Activated CD4-positive, CD25-positive, alpha-beta regulatory T cell treated with anti-CD3 and anti-CD28 coated beads, Interleukin-2, amount 50 U/mL, for 16 hours (primary cell): ENCODE measurements at places on chromosomes 6 and 20.

- DNase-seq = no peak
Measured at GRCh38 chr6:148289153-148289552, 53.5 kb upstream of the SASH1 start.

GRCh38 chr6:42987533-42988451 is 3.4 kb downstream of the PPP2R5D start:
- DNase-seq = no peak

DNA sequence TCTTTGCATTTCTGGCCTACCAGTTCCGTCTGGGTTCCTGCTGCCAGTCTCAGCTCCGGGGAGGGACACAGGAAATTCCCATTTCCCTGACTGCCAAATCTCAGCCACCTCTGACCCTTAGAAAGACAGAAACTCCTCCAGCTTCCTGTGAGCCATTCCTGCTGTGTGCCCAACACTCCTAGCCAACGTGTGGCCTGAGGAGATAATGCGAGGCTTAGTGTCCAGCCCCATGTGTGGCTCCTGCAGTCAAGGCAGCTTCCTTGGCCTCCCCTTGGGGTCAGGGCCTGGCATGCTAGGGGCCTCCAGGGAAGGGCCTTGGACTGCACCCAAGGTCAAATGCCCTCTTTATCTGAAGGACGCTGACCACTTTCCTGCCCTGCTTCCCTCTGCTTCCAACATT is 45.1 kb downstream of the MAFB start:
- DNase-seq = no peak

DNA sequence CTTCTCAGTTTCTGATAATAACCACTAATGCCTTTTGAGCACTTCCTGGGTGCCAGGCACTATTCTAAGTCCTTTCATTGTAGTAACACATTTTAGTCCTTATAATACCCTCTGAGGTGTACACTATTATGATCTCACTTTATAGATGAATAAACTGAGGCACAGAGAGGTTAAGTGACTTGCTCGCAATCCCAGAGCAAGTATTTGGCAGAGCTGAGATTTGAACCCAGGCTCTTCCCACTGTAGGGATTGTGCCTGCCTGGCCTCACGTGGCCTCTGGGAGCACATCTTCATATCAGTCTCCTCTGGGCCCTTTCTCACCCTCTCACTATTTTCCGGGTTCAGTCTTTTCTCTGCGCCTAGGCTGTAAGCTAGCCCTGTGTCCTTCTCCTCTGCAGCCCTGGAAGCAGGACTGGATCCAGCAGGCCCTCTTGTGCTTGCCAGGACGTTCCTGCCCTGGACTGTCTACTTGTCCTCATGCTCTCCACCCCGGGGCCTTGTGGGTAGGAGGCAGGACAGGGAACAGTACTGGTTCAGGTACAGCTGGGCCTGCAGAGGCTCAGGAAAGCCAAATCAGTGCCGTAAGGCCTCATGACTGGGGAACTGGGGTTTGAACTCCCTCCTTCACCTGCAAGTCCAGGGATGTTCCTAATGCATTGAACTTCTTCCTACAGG is 139.6 kb downstream of the VEGFA start:
- no peak for DNase-seq

DNA sequence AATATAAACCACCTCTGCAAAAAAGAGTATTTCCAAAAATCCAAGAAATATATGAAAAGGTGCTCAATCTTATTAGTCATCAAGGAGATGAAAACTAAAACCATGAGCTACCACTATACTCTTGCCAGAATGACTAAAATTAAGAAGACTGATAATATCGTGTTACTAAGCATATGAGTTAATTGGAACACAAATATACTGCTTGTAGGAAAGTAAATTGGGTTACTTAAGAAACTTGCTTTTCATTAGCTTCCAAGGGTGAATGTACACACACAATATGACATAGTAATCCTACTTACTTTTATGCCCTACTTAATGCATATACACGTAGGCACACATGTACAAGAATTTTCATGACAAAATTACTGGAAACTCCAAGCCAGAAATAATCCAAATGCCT is 3.4 kb downstream of the THEMIS start:
- DNase-seq = no peak

DNA sequence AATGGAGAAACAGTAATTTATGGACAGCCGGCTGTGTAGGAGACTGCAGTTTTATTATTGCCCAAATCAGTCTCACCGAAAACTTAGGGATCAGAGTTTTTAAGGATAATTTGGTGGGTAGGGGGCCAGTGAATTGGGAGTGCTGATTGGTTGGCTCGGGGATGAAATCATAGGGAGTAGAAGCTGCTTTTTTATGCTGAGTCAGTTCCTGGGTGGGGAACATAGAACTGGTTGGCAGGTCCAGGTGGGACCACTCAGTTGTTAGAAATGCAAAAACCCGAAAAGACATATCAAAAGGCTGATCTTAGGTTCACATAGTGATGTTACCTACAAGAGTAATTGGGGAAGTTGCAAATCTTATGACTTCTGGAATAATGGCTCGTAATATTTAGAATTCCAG is 59.3 kb downstream of the DOP1A start:
- no peak for DNase-seq

DNA sequence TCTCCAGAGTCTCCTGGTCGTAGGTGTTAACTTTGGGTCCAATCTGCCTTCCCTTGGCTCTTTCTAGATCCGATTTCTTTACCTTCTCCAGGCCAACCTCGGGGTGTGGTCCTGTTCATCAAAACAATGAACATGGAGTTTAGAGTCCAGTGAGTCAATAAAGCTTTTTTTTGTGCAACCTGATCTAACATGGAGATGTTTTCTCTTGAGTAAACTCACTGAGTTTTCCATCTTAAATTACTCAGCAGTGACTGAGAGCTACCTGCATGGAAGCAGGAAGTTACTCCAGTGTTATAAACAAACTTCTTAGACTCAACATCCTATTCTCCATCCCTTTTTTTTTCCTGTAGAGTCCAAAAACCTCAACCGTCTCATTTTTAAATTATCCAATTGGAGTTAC is 14.9 kb upstream of the SLC22A1 start:
- no peak for DNase-seq

- no peak for DNase-seq
Measured at GRCh38 chr6:39100358-39100757, 14.6 kb downstream of the SAYSD1 start.

DNA sequence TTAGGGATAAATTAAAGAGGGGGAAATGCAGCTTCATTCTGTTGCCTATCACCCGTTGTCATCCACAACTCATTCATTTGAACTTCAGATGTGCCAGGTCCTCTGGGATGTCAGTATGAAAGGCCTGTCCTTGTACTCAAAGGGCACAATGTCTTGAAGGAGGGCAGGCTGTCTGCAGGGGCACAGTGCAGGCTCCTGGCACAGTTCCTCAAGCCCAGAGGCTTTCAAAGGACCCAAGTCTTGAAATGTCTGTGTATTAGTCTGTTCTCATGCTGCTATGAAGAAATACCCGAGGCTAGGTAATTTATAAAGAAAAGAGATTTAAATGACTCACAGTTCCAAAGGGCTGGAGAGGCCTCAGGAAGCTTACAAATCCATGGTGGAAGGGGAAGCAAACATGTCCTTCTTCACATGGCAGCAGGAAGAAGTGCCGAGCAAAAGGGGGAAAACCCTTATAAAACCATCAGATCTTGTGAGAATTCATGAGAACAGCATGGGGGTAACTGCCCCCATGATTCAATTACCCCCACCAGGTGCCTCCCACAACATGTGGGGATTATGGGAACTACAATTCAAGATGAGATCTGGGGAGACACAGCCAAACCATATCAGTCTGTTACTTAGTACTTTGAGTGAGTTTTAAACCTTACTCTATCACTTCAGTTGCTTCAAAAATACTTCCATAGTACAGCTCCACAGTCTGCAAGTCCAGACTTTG is 9.4 kb downstream of the SNX9 start:
- no peak for DNase-seq

GRCh38 chr20:56572172-56572571 is 39.1 kb downstream of the FAM209B start:
- DNase-seq = no peak

DNA sequence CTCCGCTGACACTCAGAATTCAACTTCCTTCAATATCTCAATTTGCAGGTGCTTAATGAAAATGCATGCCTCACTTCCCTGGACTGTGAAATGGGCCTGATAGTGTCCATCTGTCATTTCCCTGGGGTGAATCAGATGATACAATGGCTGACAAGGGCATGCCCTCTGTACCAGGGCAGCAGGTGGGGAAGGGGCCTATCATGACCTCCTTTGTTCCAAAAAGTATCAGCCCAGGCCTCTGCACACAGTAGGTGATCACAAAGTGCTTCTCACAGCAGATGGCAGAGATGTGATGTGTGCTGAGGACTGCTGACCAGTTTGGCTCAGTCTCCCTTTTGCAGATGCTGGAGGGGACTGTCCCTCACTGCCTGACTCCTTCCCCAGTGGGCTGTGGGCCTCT is 44.3 kb downstream of the DLGAP4 start:
- no peak for DNase-seq

- DNase-seq = no peak
Measured at GRCh38 chr6:27897580-27898206, 14.5 kb downstream of the OR2B2 start.
